ENCODE measurements at places on chromosomes 3 and 15.

DNA sequence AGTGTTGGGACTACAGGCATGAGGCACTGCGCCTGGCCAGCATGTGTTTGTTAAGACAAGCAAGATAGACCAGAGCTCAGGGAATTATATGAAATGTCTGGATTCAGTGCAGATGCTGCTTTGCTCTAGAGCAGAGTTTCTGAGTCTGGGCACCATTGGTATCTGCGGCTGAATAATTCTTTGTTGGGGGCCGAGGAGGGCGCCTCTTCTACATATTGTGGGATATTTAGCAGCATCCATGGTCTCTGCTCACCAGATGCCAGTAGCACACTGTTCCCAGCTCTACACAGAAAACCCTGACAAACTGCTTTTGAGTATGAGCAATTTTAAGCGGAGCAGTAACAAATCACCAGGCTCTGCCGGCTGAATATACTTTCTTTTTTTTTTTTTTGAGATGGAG, 3.6 kb upstream of the LDHAL6B start:
- peak; percentile 18 for DNase-seq

- peak; percentile 88 for DNase-seq
These were observed 446.6 kb upstream of the BCHE start for GRCh38 chr3:166283840-166284239.

DNA sequence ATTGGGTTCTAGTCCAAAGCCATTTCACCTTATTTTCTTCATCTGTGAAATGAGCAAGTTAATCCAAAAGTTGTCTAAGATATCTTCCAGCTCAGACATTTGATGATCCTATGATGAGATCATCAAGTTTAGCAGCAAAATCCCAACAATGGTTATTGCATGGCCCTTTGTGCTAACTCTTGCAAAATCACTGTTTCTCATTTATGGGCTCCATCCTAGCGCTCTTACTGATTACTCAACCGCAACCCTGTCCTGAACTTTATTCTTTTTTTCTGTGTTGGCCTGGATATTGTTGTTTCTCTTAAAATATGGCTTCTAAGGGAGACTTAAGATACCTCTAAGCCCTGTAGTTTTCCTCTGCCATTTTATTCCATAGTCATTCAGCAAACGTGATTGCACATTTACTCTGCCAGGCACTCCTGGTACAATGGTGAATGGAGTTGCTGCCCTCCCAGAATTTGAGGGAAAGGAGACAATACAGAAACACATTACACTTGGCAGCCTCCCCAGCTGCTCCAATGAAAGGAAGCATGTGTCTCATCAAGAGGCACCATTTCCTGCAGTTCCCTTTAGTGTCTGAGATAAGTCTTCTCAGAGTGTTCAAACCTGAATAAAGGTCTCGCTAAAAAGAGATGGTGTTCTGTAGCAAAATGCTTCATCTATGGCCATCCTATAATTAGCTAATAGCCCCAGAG, 4.4 kb downstream of the GXYLT2 start:
- peak; percentile 92 for DNase-seq

GRCh38 chr3:18900994-18901393, 247.3 kb upstream of the KCNH8 start:
- DNase-seq: no peak

GRCh38 chr3:197828-198491, 1.4 kb downstream of the CHL1 start:
- no peak for DNase-seq

GRCh38 chr3:53044711-53045517, 959 bp downstream of the SFMBT1 start:
- peak; percentile 29 for DNase-seq

DNA sequence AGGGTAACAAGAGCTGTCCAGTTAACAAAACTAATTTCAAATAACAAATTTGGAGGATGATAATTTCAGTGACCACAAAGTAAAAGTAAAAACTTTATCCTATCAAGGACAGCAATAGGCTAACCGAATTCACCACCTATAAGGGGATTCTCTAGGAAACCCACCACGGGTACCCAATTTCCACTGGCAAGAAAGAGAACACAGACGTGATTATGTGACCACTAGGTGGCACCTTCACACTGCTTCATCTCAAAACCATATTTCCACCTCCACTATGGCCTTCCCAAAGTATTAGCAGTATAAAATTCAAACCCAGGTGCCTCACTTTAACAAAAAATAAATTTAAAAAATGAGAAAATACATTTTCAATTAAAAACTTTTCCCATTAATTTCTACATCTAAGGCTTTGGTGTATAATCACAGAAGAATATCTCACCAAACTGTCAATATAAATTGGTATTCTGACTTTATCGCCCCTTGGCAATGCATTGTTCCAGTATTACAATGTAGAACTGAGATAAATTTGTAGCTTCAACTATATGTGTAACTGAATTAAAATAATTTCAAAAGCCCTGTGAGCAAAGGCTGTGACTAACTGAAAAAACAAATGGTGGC, 96.5 kb downstream of the FSIP1 start:
- DNase-seq: peak; percentile 65

DNA sequence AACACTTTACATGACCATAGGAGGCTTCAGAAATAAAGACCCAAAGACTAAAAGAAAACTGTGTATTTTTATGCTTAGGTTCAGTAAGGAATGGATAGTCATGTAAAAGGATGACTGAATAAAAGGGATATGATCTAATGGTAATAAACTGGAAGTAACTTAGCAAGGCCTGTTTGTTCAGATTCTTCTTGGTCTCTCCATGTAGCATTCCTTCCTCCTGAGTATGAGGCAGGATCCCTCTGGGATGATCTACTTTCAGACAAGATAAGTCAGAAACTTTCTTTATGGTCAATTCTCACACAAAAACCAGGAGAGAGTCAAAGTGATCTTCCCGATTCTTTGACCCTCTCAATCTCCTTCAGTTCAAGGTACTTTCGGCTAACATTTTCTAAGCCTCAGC, 340.8 kb upstream of the DCBLD2 start:
- peak; percentile 72 for DNase-seq

GRCh38 chr3:16884748-16885592, at the start of gene PLCL2:
Gene PLCL2 (plus strand): TSS chr3:16884955. CDS start chr3:16885040, 85 bp downstream.
- peak; percentile 63 for DNase-seq

- peak; percentile 83 for DNase-seq
These were observed at the start of gene AGTR1 for GRCh38 chr3:148697306-148698189. Gene AGTR1 (plus strand): TSS chr3:148697903. CDS start chr3:148741036, 43,133 bp downstream.

DNA sequence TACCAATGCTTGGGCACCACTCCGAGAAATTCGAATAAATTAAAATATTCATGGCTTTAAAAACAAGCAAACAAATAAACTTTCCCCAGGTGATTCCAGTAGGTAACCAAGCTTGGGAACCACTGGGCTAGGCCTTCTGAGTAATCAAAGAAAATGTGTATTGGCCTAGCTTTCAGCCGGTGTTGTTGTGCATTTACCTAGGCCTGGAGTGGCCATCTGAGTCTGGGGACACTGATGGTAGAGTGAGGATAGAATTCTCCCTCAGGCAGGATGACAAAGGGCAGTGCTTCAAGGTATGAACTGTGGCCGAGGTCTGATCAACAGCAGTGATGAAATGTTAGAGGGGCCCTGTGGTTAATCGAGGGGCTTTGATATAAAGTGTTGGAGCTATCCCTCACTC, 440.5 kb downstream of the EPHB1 start:
- no peak for DNase-seq

- DNase-seq: peak; percentile 64
These were observed 229.7 kb upstream of the KCNMB2 start for GRCh38 chr3:178306432-178307115.

GRCh38 chr3:64932666-64933342, 245.0 kb upstream of the ADAMTS9 start:
- no peak for DNase-seq

DNA sequence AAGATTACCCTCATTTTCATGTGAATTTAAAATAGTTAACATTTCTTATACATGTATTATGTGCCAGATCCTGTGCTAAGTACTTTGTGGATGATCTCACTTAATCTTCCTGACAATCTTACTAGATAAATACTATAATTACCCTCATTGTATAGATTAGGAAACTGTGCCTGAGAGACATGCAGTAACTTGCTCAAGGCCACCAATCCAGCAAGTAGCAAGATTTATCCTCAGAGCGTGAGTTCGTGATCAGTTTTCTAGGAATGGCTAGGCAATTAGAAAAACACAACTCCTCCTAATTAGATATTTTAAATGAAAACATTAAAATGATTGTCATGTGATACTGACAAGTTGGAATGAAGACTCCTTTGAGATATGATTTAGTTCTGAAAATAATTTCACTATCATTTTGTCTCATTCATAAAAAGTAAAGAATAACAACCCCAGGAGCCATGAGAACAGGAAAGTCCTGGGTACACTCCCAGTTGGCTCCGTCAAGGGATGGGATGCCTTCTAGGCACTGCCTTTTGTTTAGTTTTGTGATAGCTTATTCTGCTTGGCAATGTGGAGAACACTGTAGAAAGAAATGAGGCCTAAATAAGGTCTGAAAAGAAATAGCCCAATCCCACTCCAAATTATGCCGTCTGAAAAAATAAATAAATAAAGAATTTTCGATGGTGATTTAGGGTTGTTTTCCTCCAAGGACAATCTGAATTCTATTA, 61.3 kb downstream of the FBN1 start:
- no peak for DNase-seq

DNA sequence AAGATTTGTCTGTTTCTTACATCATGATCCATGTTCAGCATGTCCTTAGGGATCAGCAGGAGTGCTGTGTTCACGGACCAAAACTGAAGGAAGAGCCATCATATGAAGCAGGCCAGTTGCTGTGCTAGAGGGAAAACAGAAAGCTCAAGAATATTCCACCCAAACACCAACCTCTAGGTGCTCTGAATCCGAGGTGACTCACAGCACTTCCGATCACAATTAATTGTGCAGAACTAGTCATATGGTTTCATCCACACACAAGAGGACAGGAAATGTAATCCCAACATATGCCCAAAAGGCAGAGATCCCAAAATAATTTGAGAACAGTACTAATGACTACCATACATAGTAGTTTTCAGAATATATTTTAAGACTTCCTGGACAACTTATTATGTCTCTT, 257.9 kb upstream of the KCNH8 start:
- no peak for DNase-seq

- peak; percentile 55 for DNase-seq
These were observed 237.4 kb upstream of the UMPS start for GRCh38 chr3:124492824-124493223.

DNA sequence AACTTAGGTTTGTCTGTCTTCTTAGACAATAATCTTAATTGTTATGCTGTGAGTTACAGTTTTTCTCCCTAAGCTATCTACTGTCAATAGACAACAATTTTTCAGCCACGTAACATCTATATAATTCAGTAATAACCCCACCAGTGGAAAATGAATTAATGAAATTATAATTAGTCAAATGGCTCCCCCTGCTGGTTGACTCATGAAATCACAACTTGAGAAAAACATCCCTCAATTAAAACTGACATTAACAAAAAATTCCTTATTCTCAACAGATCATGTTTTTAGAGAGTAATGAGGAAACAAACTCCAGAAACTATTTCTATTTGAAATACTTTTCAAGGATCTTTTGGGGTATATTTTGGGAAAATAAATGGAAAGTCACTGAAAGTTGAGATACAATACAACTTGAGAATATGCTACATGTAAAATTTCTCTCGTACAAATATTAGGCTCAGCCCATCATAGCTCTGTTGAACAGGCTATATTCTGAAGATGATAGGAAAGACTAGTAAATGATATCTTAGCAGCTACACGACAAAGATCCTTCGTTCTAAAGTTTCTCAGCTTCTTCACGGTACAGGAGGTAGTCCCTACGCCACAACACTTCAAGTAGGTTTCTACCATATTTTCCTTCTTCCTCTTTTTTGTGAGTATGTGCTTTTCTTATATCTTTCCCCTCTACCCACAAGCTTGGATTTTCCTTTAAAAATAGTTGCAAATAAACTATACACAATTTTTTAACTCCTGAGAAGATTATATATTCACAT, 20.7 kb downstream of the PPP1R2 start:
- DNase-seq: peak; percentile 40

DNA sequence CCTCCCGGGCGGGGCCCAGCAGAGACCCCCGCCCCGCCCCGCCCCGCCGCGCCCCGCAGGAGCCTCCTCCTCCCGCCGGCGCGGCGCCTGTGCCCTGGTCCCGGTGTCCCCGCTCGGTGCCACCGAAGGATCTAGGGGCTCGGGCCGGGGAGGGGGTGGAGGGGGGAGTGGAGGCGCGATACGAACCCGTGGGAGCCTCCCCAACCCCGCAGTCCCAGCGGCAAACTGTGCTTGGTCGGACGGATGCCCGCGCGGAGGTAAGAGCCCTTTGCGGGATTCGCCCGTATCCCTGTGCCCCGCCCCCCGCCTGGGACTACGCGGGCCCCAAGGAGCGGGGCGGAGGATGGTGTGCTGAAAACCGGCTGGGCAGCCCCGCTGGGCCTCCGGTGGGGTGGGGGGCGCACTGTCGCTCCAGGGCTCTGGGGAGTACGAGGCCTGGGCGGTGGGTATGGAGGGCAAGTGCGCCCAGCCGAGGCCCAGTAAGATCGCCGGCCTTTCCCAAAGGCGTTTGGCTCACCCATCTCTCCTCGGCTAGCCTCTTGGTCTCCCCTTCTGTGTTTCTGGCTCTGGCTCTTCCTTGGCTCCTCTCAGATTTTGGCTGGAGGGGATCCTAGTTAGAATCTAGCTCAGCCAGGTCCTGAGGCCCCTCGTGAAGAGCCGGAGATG, 65.6 kb upstream of the POLG start:
- DNase-seq: no peak

DNA sequence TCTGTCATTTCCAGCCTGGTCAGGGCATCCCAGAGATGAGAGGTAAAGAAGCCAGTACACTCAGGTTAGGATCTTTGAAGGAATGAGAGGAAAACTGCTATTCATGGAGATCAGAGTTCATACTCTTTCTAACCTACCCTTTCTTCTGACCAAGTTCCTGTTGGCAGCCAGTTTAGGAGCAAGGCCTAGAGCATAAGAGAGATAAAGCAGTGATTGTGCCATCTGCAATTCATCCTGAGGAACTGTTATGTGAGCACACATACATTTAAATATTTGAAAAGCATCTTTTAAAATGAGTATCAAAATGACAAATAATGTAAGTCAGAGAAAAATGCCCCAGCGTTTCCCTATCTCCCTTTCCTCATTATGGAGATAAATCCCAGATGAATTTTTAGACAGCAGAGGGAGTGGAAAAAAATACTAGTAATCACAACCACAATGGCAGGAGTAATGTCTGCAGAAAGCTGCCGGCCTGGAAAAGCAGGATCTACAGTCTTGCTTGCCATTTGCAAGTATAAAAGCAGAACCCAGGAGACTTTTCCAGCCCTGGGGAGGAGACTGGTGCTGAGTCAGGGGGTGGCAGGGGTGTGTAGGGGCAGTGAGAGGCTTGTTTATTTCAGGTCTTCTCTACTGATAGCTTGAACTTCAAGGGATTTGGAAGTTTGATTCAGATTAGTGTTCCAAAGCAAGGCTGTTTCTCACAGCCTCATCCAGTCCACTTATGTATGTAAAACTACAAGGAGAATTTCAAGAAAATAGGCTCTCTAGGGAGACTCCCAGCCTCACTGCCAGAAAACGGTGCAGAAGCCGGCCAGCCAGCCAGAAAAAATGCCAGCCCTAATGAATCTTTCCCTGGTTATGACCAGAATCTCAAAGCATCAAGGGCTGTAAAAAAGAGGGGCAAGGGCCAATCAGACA, 1052.4 kb downstream of the TUSC7 start:
- DNase-seq: no peak

GRCh38 chr3:107846279-107846852, 244.5 kb downstream of the CD47 start:
- peak; percentile 47 for DNase-seq

Measured in fibroblast of skin of right quadriceps (primary cell).